Left lung (tissue), 14 donors: ENCODE measurements at places on chromosomes 1 and 21. TPM values are rescaled to one million over a fixed set of nuclear protein-coding genes. Genes with fewer than 3 reads are reported as not detected.

The LIX1L gene
- 32.0 TPM for total RNA-seq

DNA sequence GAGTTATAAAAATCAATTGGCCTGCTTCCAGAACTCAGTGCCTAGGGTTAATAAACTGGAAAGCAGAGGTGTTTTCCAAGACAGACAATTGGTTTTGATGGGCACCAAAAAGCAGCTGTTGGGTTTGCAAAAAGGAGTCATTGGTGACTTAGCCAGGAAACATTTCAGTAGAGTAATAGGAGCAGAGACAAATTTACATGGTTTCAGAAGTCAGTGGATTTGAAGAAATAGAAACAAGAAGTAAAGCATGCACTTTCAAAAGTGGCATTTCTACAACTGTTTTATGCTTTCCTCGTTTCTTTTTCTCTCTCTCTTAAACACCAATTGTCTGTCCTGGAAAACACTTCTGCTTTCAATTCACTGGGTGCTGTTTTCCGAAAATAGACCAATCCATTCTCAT is 87.8 kb downstream of the GLUL start:
- no peaks in the 10 kb centered on the region for H3K27me3 ChIP-seq
- no peak overlapping the region for H3K4me3 ChIP-seq
- no peaks in the 10 kb centered on the region for H3K36me3 ChIP-seq
- DNase-seq = no peak
- H3K27ac ChIP-seq = no peak overlapping the region
- no peaks in the 10 kb centered on the region for H3K4me1 ChIP-seq

- H3K4me3 ChIP-seq = peak overlapping the region; percentile 28
- no peak overlapping the region for H3K27ac ChIP-seq
- no peaks in the 10 kb centered on the region for H3K36me3 ChIP-seq
- H3K4me1 ChIP-seq = peaks cover 11% of the 10 kb centered on the region
- peak; percentile 28 for DNase-seq
Measured at GRCh38 chr1:34162852-34163766, 1.9 kb downstream of the CSMD2 start.

- no peak for DNase-seq
- no peak overlapping the region for H3K4me3 ChIP-seq
- no peaks in the 10 kb centered on the region for H3K4me1 ChIP-seq
- no peaks in the 10 kb centered on the region for H3K27me3 ChIP-seq
Measured at GRCh38 chr1:16915627-16915973, 6.1 kb upstream of the CROCC start.

DNA sequence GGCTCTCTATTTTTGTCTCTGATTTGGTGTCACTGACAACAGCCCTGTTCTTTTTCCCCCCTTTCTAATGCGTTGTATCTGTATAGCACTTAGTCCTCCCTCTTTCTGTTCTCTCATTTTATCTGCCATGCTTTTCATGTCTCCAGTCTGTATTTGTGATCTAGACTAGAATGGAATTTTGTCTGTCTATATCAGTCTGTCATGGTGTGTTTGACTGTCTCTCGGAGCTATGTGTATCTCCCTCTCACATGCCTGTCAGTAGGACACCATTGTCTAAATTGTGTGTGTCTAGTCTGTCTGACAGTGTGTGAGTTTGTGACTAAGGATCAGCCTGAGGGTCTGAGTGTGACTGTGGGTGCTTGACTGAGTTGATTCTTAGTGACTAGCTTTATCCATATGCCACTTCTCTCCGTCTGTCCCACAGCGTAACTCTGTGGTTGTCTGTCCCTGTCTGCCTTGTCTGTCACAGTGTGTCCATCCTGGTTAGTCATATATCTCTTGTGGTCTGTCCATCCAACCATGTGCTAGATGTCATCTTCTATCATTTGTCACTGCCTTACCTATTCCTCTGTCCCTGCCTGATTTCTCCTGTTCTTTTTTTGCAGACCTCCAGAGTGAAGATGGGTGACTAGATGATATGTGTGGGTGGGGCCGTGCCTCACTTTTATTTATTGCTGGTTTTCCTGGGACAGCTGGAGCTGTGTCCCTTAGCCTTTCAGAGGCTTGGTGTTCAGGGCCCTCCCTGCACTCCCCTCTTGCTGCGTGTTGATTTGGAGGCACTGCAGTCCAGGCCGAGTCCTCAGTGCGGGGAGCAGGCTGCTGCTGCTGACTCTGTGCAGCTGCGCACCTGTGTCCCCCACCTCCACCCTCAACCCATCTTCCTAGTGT is 1.4 kb upstream of the B4GALT2 start:
- H3K4me1 ChIP-seq = peaks cover 36% of the 10 kb centered on the region
- no peak for DNase-seq
- no peak overlapping the region for H3K27ac ChIP-seq
- peaks cover 5% of the 10 kb centered on the region for H3K36me3 ChIP-seq
- no peak overlapping the region for H3K4me3 ChIP-seq

DNA sequence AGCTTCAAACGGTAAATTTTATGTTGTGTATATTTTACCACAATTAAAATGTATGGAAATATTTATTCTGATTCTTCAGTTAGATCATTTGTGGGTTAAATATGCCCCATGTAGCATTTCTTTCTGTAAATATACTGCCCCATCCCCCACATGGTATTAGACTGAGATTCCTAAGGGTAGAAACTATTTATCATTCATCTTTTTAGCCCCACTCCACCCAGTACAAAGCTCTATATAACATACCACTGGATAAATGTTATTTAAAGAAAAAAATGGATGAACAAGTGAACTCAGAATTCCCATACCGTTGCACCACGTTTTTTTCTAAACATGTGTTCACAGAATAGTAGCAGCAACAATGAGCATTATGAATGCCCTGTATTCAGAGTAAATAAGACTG is 234.0 kb upstream of the IRF2BP2 start:
- H3K27ac ChIP-seq = no peak overlapping the region
- no peaks in the 10 kb centered on the region for H3K36me3 ChIP-seq
- H3K4me1 ChIP-seq = no peaks in the 10 kb centered on the region
- DNase-seq = no peak

- peak; percentile 86 for DNase-seq
- H3K27ac ChIP-seq = peak overlapping the region; percentile 100
- H3K4me1 ChIP-seq = peaks cover 54% of the 10 kb centered on the region
- no peaks in the 10 kb centered on the region for H3K27me3 ChIP-seq
- H3K4me3 ChIP-seq = peak overlapping the region; percentile 74
- no peaks in the 10 kb centered on the region for H3K36me3 ChIP-seq
Measured at GRCh38 chr1:91020967-91021685, 709 bp downstream of the ZNF644 start.

DNA sequence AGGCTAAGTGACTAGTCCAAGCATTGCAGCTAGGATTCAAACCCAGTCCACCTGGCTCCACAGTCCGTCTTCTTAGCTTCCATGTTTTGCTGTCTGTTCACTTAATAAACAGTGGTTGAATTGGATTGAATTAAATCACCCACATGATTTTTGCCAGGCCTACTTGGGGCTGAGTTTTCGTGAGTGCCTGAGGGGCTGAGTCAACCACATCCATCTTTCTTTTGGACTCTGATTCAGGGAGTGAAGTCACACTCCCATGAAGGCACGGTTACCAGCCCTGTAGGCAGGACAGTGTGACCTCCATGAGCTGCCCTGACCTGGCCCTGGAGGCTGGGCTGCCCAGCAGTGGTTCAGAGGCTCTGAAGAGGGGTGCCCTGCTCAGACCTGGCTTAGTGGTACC is 123.7 kb downstream of the ACTL8 start:
- no peak overlapping the region for H3K4me3 ChIP-seq
- no peaks in the 10 kb centered on the region for H3K36me3 ChIP-seq
- no peak overlapping the region for H3K27ac ChIP-seq
- no peak for DNase-seq

- H3K27me3 ChIP-seq = no peaks in the 10 kb centered on the region
- no peak overlapping the region for H3K27ac ChIP-seq
- no peaks in the 10 kb centered on the region for H3K36me3 ChIP-seq
- no peak for DNase-seq
- no peaks in the 10 kb centered on the region for H3K4me1 ChIP-seq
- no peak overlapping the region for H3K4me3 ChIP-seq
Measured at GRCh38 chr21:25657140-25657539, 18.1 kb downstream of the JAM2 start.

GRCh38 chr1:76951153-76951552 is 83.9 kb downstream of the ST6GALNAC5 start:
- no peak overlapping the region for H3K27ac ChIP-seq
- H3K36me3 ChIP-seq = no peaks in the 10 kb centered on the region
- H3K4me3 ChIP-seq = no peak overlapping the region
- H3K27me3 ChIP-seq = no peaks in the 10 kb centered on the region

- no peak overlapping the region for H3K4me3 ChIP-seq
- no peak for DNase-seq
- H3K36me3 ChIP-seq = no peaks in the 10 kb centered on the region
- no peak overlapping the region for H3K27ac ChIP-seq
- H3K27me3 ChIP-seq = no peaks in the 10 kb centered on the region
Measured at GRCh38 chr1:204319462-204319861, 40.3 kb downstream of the PLEKHA6 start.
